Stimulated activated CD4-positive, alpha-beta T cell treated with anti-CD3 and anti-CD28 coated beads, Interleukin-12 subunit alpha, Interleukin-12 subunit beta, amount 100 ng/mL, for 24 hours (primary cell): ENCODE measurements at places on chromosomes 11 and 22.

DNA sequence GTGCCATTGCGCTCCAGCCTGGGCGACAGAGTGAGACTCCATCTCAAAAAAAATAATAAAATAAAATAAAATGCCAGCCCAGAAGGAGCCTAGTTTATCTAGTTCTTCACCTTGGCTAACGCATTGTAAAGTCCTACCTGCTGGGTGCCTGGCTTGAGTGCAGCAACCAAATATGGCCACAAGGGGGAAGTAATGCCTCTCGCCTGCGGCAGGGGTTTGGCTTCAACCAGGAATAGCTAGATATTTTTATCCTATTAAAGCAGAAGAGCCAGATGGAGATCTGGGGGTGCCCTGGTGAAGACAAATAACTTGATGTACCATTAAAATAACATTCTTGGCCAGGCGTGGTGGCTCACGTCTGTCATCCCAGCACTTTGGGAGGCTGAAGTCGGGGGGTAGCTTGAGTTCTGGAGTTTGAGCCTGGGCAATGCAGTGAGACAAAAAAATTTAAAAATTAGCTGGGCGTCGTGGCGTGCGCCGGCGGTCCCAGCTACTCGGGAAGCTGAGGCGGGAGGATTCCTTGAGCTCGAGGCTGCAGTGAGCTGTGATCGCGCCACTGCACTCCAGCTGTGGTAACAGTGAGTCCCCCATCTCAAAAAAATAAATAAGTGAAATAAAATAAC is 20.6 kb upstream of the PLEKHB1 start:
- DNase-seq: peak; percentile 38

DNA sequence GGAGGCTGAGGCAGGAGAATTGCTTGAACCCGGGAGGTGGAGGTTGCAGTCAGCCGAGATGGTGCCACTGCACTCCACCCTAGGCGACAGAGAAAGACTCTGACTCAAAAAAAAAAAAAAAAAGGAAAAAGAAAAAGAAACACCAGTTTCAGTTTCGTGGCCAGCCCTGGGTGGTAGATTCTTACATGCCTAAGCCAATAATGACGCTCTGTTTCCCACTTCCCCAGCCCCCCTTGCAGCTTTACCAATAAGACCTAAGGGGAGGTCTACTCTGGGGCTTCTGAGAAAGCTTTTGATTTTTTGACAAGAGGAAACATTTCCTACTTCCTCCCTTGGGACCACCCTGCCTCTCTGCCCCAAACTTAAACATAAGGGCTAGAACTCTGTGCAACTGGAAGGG is 30.0 kb upstream of the PTPRJ start:
- DNase-seq: peak; percentile 30

- DNase-seq: no peak
Observed at GRCh38 chr11:30586251-30587144, at the start of gene MPPED2. Gene MPPED2, minus strand, starts transcription at chr11:30586353. Its CDS starts 5,980 bp downstream, at chr11:30580373.

- DNase-seq: peak; percentile 80
Observed at GRCh38 chr22:31489632-31490495, at the start of gene EIF4ENIF1. Gene EIF4ENIF1, minus strand, starts transcription at chr22:31489842. Its CDS starts 1,124 bp downstream, at chr22:31488718.

- no peak for DNase-seq
Observed at GRCh38 chr11:61613051-61613450, 32.2 kb upstream of the SYT7 start.

GRCh38 chr11:44006917-44007361 is 40.8 kb upstream of the ACCSL start:
- no peak for DNase-seq

GRCh38 chr11:6608726-6609501 is 3.1 kb downstream of the TAF10 start:
- DNase-seq: no peak

DNA sequence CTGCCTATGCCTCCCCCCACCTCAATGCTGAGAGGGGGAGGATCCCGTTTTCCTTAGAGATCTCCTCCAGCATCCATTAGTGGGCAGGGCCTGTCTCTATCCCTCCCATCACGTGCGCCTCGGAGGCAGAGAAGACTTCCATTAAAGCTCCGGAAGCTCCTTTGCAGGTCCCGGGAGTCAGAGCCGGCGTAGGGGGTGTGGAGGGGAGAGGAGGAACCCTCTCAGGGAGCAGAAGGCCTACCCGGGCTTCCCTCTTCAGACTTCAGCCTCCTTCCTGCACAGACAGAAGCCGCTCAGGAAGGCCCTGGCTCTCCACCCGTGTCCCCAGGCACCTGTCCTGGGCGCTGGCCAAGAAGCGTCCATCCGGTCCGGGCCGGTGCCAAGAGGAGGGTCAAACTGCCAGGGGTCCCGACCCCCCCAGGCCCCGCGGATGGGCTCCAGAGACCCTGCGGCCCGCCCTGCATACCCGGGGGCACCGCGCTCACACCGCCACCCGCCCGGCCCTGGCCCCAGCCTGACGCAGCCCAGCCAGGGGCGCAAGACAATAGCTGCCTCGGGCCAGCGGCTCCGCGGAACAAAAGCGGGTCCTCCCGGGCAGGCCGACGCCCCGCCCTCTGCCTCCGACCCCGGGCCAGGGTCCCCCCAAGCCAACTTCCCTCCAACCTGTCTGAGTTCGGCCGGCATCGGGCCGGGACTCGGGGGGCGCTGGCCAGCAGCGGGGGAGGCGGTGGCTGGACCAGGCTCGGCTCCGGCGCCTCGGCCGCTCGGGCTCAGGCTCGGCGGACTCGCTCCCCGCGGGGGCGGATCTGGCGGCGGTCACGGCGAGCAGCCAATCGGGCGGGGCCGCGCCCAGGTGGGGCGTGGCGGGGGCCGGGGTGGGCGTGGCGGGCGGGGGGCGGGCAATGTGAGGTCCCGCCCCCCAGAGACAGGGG is 29.9 kb downstream of the ARVCF start:
- no peak for DNase-seq

DNA sequence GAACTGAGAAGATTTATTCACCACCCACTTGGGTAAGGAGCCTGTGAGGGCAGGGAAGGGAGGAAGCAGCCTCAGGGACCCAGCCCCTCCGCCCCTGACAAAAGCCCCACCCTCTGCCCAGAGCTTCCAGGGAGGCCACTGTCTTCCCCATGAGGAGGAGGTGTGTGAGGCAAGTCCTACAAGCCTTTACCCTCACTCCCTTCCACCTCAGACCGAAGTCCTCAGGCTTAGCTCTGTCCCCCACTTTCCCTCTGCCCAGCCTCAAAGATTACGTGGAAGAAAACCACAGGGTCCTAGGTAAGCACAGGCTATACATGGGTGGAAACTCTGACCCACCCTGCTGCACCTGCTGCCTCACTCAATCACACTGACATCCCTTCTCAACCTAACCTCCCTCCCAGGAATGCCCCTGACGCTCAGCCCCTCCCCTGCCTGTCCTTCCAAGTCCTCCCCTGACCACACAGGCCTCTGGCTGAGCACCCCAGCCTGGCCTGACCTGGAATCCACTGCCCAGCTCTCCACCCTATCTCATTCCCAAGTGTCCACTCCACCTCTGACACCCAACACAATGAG is 3.6 kb upstream of the ARAP1 start:
- no peak for DNase-seq

DNA sequence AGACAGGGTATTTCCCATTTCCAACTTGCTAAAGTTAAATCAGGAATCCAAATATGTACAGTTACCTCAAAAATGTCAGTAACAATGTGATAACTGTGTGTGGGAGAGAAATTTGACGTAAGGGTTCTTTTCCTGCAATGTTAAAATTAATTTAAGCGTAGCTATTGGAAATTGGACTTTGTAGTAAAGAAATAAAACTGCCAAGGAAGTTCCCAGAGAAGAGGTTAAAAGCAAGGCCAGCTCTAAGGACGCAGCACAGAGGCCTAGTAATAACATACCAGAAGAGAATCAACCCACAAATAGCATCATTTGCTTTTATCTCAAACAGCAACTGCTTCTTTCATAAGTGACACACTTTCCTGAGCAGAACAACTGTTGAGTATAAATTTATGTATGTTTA is 36.8 kb upstream of the GRIA4 start:
- DNase-seq: no peak

DNA sequence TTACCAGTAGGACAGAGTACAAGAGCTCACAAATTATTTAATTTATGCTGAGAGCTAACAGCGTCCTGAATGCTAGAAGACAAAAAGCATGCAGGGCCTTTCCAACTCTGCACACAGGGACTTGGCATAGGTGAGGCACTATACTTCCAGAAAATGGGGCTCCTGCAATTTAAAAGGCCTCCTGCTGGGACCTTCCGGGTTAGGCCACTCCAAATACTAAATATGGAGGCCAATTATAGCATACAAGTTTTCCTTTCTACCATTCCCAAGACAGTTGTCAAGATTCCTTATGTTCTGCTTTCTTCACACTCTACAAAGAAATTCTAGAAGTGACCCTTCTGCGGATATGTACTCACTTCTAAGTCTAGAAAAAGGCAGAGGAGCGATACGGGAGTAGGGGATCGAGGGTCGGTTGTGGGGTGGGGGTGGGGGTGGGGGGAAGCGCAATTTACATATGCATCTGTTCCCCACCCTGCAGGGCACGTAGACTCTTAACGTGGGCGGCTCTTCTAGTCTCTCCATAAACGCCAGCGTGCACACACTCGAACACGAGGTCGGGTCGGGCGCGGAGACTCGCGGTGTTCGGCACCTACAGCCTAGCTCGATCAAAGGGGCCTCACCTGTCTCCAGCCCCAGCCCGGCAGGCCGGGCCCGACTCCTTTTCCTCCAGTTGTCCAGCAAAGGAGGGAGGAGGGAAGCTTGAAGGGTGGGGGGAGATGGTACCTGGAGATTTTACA is 728 bp downstream of the DCUN1D5 start:
- no peak for DNase-seq

DNA sequence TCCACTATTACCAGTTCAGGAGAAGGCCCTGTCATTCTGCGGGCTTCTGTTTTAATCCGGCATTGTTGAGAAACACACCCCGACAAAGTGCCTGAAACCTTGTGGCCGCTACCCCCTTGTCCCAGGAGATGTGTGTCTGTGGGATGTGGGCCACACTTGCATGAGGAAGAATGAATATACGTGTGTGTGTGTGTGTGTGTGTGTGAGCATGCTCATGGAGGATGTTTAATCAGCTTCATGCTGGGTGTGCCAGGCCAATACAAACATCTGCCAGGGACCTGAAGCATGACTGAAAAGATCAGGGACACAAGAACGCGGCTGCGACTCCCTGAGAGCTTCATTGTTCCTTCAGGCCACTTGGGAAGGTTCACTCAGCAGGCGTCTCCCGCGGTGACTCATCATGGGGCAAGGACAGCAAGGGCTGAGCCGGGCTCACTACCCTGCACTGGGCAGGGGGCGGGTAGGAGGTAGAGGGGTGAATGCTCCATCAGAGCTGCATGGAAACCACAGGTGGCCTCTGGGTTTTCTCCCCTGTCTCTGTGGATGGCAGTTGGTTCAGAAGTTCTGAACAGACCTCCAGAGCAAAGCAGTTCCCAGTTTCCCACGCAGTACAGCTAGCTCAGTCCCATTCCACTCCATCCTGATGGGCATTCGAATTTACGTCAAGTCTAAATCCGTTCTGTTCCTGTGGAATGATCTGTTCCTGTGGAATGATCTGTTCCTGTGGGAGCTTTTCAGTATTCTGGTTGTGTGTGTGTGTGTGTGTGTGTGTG is 7.0 kb upstream of the MALAT1 start:
- DNase-seq: no peak

- no peak for DNase-seq
Observed at GRCh38 chr11:124483422-124483821, 37.9 kb upstream of the OR8B8 start.

DNA sequence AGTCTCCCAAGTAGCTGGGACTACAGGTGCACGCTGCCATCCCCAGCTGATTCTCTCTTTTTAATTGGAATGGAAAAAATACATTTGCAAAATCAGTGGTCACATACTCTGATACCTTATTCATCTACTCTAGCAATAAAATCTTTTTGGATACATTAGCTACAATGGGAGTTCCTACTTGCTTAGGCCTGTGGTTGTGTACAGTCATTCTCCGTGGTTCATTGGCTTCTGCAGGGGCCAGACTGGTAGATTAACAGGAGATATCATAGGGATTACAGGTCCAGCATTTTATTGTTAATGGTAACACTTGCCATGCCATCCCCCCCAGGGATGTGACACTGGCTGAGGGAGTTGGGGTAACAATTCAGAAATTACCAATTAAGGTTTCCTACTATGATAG is 140.0 kb downstream of the ADAMTS15 start:
- no peak for DNase-seq

DNA sequence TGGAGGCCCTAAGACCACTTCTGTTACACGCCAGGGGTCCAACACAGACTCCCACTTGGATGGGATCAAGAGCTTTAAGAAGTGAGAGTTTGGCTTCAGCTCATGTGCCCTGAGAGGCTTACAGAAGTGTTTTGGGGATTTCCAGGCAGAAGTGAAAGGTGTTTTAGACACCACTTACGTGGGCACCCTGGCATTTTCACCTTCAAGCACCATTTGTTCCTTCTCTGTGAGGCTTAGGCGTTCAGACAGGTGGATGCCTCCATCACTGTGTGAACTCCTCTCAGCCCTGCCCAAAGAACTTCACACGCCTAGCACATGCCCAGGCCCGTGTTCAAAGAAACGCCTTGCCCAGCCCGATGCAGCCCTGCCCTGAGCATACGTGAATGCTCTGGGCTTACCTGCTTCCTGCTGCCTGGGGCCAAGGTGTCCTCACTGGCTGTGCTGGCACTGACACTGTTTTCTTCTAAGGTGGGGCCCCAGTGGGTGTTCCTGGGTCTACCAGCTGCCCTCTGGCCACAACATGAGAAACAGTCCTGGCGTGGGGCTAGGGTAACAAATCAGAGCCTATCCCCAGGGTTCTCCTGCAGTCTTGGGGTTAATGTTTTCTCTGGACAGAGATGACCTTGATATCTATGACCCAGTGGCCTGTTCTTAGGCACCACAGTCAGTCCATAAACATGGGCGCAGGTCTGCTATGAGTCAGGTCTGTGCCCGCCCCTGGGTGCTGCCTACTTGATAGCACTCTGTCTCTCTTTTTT is 34.0 kb downstream of the AMPD3 start:
- no peak for DNase-seq

DNA sequence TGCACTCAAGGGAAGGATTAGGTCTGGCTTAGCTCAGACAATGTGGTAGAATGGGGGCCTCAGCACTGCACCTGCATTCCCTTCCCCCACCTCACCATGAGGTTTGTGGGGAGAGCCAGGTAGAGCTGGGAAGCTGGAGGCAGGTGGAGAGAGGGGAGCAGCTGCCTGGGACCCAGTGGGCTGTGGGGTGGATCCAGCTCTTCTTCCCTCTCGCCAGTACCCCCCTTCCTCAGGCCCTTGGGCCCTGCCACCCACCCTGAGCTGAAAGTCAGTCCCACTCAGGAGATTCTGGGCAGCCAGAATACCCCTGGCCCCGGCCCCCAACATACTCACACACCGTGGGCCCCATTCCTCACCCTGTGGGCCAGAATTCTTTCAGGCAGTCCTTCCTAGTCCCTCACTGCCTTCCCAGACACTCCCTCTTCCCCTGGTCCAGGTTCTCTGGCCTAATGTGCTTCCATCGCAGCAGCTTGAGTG is 3.1 kb upstream of the POLD4 start:
- DNase-seq: no peak

- DNase-seq: no peak
Observed at GRCh38 chr11:35990816-35991215, 47.0 kb downstream of the LDLRAD3 start.
